ENCODE measurements at places on chromosomes 1 and 21.

- peak; percentile 22 for ATAC-seq
These were observed 19.3 kb downstream of the C1orf52 start for GRCh38 chr1:85240174-85240601.

DNA sequence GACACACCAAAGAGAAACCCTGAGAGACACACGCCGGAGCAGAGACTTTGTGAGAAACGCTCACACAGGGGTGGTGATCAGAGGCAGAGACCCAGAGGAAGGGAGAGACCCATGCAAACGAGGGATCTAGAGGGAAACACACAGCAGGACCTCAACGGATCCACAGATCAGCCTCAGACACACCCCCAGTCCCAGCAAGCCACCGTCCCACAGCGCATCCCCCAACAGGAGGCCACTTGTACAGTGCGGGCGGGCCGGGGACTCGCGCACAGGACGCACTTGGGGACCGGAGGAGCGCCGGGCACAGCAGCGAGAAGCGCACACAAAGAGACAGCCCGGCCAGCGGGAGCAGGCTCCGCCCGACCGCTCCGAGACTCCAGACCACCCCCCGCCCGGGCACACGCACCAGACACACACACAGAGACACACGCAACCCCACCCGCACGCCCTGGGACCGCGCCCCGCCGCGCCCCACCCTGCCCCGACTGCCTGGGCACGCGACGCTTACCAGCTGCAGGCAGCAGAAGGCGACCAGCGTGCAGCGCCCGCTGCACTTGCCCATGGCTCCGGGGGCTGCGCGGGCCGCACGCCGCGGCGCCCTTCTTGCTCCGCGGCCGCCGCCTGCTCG lies 587 bp downstream of the NKAIN1 start:
- peak; percentile 28 for ATAC-seq

GRCh38 chr1:201144701-201145100 lies 9.6 kb downstream of the TMEM9 start:
- ATAC-seq: no peak

DNA sequence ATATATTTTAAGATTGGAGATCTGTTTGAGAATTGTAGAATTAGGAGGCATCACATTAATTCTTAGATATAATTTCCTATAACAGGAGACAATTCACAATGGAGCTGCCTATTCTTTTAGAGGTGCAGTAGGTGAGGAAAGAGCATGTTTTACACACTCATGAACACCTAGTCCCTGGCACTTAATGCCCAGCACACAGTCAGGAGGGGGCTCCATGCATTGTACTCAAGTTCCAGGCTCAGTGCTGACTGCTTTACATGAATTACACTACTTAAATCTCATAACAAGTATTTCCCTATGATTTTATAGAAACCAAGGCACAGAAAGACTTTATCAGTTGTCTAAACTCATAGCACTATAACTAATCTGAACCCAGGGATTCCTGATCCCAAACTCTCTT lies 360 bp upstream of the GBP3 start:
- ATAC-seq: no peak

DNA sequence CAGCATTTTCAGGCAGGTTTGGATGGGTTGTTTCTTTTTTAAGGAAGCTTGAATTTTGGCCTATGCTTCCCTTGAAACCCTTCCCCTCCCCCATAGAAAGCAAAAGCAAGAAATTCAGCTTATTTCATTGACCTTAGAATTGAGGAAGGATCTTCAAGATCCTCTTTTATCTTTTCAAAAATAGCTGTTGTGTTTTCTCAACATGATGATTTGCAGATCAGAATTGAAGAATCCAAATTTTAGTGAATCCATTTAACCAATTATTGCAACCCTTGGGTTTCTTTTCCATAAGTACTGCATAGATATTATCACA lies 73.7 kb downstream of the LRRC8C start:
- no peak for ATAC-seq

GRCh38 chr1:25695771-25696311 lies 79.2 kb downstream of the MAN1C1 start:
- peak; percentile 56 for ATAC-seq

DNA sequence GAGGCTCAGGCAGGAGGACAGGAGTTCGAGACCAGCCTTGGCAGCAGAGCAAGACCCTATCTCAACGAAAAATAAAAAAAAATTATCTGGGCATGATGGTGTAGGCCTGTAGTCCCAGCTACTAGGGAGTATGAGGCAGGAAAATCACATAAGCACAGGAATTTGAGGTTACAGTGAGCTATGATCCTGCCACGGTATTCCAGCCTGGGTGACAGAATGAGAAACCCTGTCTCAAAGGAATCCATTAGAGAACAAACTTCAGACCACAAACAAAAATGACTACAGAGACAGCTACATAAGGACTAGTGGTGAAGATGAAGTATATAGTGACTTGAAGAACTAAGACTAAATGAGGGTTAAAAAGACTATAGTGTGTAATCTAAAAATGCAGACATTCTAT lies 233.1 kb downstream of the RERE start:
- no peak for ATAC-seq

GRCh38 chr1:43708002-43708410 lies 670 bp downstream of the ST3GAL3 start:
- ATAC-seq: no peak

GRCh38 chr1:61588736-61589672 lies 135.9 kb downstream of the TM2D1 start:
- ATAC-seq: no peak
